Stimulated activated CD4-positive, alpha-beta T cell treated with anti-CD3 and anti-CD28 coated beads, TNF-alpha, amount 100 ng/mL, for 48 hours (primary cell): ENCODE measurements at places on chromosomes 4 and X.

- DNase-seq: no peak
These were observed 69.6 kb downstream of the CD38 start for GRCh38 chr4:15847746-15848145.

GRCh38 chr4:39312816-39313215 is 53.3 kb downstream of the RFC1 start:
- no peak for DNase-seq

- no peak for DNase-seq
These were observed 118.1 kb downstream of the TBL1X start for GRCh38 chrX:9582956-9583355.

DNA sequence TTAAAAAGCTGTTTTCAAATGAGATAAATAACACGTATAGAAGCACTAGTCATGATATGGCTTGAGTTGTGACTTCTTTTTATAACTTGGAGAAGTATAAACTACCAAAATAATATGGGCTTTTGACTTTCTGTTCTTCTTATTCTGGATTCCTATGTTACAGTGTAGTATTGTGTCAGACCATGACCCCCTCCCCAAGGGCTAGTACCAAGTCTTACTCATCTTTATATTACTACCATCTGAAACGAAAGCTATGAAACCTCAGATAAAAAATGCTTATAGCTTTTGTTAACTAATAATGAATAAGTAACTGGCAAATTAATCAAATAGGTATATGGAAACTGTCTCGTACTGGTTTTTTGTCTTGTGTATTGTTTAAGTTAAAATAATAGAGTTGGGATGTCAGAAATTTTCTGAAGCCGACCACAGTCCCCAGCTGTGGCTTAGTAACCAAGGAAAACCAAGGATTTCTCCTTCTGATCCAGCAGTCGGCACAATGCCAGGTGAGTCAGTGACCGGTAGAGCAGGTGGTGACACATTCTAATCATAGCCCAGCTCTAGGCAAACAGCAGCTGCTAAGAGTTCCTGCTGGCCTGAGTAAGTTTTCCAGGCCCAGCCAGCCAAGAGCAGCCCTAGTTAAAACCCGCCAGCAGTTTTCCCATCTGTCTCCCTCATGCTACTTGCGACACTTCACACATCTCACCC is 163.3 kb upstream of the PRDX4 start:
- DNase-seq: no peak

GRCh38 chrX:74506317-74507115 is 85.2 kb downstream of the SLC16A2 start:
- no peak for DNase-seq

DNA sequence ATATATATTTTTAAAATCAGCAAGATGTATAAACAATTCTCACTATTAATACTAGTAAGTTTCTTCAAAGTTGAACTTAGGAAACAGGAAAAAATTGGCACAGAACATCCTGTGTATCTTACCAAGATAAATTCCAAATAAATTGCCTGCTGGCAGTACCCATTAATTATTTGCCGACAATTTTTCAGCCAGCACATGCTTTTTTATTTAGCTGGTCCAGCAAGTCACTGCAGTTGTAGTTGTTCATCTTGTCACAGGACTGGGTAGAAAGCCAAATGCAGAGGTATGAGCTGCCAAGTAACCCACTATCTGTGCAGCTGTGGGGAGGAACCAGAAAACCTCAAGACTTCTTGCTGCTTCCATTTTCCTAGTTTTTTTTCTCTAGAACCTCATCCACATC is 113.4 kb downstream of the PACRGL start:
- no peak for DNase-seq

- DNase-seq: no peak
These were observed 14.0 kb downstream of the TAPT1 start for GRCh38 chr4:16212138-16212782.

DNA sequence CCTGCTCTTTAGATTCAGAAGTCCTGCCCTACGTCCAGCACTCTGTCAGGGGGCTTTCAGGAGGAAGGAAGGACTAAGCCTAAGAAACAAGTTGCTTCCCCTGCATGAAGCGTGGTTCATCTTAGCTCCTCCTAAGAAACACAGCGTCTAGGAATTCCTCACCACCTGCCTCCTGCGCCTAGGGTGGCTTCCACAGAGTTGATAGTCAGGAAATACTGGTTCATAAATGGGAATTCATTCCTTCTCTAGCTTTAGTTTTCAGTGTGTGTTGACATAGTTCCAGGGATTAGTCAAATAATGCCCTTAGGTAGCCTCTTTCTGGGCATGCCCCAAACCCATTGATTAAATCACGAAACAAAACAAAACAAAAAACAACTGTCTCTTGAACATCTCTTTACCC is 1.7 kb upstream of the MXRA5 start:
- DNase-seq: no peak

DNA sequence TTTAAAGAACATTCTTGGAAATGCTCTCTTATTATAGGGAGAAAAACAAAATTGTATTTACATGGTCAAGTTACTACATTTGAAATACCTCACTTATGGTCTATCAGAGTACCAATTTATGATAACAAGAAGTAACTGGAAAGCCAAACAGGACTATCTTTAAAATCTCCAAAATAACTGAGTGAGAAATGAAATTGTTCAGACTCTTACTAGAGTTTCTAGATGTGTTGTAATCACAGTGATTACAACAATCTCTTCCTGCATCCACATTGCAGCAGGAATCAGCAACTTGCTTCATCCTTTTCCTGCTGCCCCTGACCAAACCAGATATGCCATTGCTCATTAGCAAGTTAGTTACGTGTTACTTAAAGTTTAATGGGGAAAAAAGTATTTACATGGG is 245.2 kb upstream of the SMIM31 start:
- DNase-seq: no peak

DNA sequence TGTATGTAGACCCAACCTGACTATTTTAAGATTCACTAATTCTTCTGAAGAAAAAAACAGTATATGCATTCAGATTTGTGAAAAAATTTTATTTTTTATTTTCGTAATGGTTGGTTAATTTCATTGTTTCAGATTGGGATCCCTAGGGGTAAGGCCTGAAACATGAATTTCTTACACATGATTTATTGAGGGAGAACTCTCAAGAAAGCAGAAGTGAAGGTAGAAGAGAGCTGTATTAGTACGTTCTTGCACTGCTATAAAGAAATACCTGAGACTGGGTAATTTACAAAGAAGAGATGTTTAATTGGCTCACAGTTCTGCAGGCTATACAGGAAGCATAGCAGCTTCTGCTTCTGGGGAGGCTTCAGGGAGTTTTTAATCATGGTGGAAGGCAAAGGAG is 611.9 kb upstream of the TECRL start:
- DNase-seq: no peak

DNA sequence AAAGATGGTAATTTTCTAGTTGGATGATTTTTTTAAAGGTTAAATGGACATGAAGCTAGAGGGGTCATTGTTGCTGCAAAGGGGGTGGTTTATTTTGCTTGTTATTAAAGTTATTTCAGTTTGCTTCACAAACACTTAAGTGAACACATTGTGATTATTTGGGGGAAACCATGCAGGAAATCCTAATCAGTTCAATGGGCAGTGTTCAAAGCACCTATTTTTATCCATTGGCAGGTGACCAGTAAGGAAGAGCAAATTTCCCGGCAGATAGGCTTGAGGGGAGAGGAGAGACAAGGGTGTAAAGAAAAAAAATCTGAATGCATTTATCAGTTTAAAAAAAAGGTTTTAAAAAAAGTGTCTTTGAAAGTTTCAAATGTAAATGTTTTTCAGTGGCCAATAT is 17.6 kb downstream of the GPR174 start:
- DNase-seq: no peak

DNA sequence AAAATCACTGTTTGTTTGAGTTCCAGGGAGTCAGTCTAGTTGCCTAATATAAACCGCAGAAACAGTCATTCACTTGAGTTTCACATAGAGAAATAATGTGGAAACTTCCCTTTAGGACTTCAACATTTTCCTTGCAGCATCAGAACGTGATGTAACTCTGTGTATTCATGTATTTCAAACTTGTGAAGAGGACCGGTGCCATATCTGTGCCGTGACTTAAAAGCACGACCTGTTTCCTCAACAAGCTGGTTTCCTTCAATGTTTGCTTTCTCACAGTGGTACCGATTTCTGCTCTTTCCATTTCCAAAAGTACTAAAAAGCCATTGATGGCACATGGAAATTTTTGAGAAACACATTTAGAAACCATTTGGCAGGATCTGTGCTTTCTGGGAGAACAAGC is 166.6 kb upstream of the RAPGEF2 start:
- DNase-seq: no peak

DNA sequence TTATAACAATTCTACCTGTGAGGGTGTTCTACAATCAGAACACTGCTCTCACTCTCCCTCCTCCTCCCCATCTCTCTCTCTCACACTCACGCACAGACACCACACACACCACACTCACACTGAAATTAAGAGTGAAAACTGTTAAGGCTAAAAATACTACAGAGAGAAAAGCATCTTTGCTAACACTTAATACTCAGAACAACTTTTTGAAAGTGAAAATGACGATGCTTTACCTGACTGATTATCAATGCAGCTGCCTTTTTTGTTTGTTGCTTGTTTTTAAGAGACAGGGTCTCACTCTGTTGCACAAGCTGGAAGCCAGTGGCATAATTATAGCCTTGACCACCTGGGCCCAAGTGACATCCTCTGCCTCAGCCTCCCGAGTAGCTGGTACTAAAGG is 222.4 kb downstream of the APBB2 start:
- DNase-seq: no peak

DNA sequence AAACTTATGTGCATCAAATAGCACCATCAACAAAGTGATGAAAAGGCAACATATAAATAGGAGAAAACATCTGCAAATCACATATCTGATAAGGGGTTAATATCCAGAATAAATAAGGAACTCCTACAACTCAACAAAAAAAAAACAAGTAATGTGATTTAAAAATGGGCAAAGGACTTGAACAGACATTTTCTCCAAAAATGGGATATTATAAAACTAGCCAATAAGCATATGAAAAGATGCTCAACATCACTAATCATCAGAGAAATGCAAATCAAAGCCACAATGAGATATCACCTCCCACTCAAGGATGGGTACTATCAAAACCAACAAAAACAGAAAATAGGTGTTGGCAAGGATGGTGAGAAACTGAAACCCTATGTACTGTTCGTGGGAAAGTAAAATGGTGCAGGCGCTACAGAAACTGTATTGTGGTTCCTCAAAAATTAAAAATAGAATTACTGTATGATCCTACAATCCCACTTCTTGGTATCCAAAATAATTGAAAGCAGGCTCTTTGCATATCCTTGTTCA is 2.4 kb downstream of the DNAJB14 start:
- DNase-seq: no peak

DNA sequence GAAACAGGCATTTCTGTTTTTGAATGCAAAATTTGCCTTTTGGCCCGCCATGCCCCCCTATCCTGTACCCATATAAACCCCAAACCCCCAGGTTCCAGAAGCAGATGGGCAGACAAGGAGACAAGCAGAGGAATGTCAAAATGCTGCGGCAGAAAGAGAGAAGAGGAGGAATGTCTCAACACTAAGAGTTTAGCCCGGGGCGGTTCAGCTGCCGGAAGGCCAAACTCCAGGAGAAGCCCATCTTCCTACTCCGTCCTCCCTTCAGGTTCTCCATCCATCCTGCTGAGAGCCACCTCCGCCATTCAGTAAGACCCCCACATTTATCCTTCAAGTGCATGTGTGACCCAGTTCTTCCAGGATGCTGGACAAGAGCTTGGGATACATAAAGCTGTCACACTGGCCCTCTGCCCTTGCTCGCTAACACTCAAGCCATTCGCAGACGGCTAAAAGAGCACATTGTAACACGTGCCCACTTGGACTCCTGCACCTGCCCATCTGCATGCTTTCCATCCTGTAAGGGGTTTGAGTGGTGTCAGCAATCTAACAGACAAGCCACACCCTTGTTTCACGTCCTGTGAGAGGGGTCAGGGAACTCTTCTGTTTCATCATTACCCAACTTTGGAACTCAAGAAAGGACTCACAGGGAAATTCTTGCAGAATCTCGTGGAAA is 31.3 kb downstream of the TLR10 start:
- DNase-seq: no peak

DNA sequence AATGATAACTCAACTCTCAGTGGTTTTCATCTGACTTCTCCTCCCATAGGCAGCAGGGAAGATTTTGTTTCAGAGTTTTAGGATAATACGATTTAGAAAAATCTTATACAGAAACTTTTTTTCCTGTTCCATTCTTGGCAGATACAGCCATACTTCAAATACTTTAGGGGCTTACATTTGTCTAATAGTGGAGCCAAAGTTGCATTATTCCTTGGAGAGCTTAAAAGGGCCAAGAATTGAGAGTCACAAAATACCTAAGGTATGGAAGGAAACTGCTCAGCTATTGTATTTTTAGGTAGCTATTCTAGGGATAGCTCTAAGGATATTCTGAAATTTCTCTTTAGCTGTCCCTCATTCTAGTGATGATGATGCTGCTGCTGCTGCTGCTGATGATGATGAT is 132.9 kb upstream of the PTCHD1 start:
- no peak for DNase-seq

- no peak for DNase-seq
These were observed 204.3 kb upstream of the TLL1 start for GRCh38 chr4:165668694-165669093.

DNA sequence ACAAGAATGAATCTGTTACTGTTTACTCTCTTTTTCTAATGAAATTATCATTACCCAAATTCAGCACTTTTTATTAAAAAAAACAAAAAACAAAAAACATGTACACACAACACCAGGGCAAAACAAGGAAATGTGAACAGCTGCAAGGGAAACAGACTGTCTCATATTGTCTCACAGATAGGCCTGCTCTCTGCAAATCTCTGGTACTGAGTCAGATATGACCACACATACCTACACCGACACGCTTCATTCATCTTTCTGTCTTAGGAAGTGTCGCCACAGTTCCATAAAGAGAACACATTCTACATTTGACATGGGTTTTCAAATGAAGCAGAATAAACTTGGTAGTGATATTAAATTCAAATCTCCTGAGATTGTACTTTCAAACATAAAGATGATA is 92.2 kb upstream of the GPR34 start:
- DNase-seq: no peak

DNA sequence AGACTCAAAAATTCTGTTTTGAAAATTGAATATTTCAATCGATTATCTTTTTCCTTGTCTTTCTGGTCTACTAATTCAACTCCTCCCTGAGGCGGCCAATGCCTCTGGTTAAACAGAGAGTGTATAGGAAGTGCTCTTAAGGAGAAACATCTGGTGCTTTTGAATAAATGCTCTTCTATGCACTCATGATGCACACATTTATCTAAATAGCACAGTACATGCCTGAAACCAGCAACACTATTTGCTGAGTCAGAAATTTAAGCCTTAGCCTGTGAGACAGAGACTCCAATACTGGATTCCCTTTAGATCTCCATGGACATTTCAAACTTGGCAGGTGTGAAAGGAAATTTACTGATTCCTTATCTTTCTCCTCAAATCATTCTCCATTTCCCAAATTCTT is 118.6 kb downstream of the SLIT2 start:
- DNase-seq: no peak

GRCh38 chr4:142352712-142353111 is 493.4 kb downstream of the INPP4B start:
- DNase-seq: no peak

- no peak for DNase-seq
These were observed 31.1 kb downstream of the OCIAD1 start for GRCh38 chr4:48862038-48862437.
